ENCODE measurements at places on chromosomes 7 and 10.

- no peak for DNase-seq
These were observed 30.3 kb downstream of the SKIDA1 start for GRCh38 chr10:21495002-21495751.

GRCh38 chr7:104106108-104106905 is 101.5 kb downstream of the ORC5 start:
- DNase-seq, result no peak

- DNase-seq, result no peak
These were observed 83.5 kb downstream of the MYL10 start for GRCh38 chr7:101545441-101546190.

- no peak for DNase-seq
These were observed 50.8 kb upstream of the BTRC start for GRCh38 chr10:101303087-101303703.

- no peak for DNase-seq
These were observed 20.9 kb downstream of the WBP1L start for GRCh38 chr10:102764470-102765161.

DNA sequence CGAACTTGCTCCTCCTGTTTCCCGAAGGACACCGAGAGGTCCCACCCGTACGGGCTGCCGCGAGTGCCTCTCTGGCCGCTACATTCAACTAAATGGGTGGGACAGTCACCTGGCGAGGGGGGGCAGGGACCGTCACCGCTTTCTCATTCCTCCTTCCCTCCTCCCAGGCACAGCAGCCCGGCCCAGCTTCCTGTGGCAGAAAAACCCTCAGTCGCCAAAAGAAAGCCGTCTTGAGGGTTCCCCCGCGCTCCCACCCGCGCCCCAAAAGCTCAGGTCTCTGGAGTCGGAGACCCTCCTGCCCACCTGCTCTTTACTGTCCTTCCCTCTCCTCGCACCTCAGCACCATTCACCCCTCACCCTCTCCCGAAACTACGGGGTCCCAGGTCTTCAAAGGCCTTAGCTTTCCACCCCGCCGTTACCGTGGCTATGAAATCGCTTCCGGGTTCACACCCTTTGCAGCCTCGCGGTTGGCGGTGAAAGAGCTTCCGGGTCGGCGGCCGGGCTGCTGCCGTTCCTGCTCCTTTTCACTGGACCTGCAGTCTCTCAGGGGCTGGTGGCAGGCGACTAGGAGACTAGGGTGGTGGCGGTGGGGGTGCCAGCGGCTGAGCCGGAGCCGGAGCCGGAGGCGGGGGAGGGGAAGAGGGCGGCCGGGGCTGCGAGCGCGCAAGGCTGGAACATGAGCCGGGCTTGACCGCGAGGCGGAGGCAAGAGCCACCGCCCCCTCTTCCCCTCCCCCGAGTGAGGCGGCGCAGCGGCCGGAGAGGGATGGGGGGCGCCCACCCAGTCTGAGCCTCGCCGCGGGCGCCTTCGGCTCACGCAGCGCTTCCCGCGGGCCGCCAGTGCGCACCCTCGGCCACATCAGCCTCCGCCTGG is at the start of the genes ANKIB1 and KRIT1:
TSS of gene ANKIB1 (plus strand) at position 488 of the 873 bp plus-strand sequence. CDS start 49,005 bp downstream, outside the sequence.
TSS of gene KRIT1 (minus strand) at position 428 of the 873 bp plus-strand sequence. CDS start 3,779 bp downstream, outside the sequence.
- DNase-seq, result peak; percentile 89

DNA sequence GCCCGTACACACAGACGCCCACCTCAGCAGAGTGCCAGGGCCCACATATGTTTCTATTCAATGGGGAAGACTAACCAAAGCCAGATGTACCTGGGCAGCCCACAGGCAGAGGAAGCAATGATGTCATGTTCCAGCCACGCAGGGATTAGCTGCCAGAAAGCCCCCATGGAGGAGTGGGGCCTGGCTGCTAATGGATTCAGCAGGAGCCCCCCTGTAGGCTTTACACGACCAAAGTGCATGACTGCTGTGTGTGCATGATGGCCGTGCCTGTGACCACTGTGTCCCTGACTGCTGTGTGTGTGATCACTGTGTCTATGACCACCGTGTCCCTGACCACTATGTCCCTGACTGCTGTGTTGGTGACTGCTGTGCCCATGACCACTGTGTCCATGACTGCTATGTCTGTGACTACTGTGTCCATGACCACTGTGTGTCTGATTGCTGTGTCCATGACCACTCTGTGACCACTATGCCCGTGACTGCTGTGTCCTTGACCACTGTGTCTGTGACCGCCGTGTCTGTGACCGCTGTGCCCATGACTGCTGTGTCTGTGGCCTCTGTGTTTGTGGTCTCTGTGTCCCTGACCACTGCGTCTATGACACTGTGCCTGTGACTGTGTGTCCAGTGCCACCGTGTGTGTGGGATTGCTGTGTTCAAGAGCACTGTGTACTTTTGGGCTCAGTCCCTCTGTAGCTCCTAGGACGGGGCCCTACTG is 409.3 kb downstream of the RPS24 start:
- no peak for DNase-seq

DNA sequence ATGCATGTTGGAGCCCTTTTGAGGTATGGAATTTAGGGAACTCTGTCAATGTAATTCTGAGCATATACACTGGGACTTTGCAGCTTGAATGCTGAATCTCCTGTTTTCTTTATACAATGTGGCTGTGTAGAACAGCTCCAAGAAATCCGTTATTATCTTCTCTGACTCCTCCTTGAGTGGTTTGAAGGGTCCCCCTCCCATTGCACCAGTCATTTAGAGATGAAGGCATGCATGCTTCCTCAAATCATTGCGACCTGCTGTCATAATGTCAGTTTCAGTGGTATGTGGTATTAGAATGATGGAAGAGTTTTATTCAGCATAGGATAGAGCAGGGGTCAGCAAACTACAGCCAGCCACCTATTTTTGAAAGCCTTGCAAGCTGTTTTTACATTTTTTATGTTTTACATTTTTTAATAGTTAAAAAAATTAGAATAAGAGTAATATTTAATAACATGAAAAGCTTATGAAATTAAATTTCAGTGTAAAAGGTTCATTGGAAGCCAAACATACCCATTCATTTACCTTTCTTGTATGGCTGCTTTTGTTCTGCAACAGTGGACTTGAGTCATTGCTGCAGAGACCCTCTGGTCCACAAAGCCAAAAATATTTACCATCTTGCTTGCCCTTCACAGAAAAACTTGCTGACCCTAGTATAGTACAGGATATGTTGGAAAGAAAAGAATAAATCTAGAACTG is 8.1 kb downstream of the STK17A start:
- no peak for DNase-seq

- no peak for DNase-seq
These were observed 20.9 kb downstream of the MAP3K8 start for GRCh38 chr10:30454744-30455510.

- DNase-seq, result peak; percentile 30
These were observed 11.9 kb downstream of the TMEM106B start for GRCh38 chr7:12222889-12223579.

- DNase-seq, result no peak
These were observed 78.7 kb upstream of the ABI1 start for GRCh38 chr10:26939290-26939961.

GRCh38 chr10:14074062-14074884 is 256.5 kb downstream of the FRMD4A start:
- DNase-seq, result no peak

DNA sequence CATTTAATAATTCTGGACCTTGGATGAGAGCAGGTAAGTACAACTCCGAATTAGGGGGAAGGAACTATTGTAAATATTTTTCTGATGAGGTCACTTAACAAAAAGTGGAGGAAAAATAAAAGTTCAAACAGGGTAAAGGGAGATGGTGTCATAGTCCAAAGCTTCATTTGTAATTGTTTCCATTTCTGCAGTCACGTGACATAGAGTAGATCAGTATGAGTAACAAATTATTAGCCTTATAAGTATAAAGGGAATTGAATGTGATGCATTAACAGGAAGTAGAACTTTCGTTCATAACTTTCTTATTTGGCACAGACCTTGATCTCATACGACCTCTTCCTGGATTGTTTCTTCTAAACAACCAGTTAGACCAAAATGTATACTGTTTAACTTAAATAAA is 347.2 kb upstream of the TPK1 start:
- no peak for DNase-seq

DNA sequence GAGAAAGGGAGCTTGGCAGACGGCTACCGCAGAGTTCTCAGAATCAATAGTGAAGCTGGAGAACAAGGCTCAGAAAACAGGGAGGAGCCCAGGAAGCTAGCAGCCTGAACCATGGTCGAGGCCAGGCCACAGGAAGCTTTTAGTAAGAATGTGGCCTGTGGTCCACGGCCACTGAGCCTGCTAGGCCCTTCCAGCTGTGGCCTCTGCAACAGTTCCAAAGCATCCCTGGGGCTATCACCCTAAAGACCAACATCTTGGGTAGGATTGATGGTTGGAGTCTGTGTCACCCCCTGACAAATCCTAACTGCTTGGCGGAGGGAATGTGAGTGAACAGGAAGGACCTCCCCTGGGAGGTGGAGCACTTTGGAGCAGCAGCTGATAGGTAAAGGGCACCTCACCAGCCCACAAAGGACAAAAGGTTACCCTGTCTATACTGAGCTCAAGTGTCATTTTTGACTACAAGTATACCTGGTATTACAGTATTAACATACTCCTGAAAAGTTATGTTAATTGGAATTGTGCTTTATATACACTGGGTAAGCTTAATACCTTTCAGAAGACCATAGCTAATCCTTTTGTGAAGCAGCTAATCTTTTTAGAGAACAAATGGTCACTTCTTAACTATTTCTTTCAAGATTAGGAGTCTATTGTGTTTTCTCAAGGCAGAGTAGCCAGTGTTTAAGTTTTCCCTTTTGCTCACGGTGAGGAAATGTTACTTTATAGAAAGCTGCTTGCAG is 18.7 kb downstream of the PTPRE start:
- no peak for DNase-seq

GRCh38 chr7:149662591-149663095 is 110.7 kb downstream of the ZNF467 start:
- peak; percentile 59 for DNase-seq

- DNase-seq, result no peak
These were observed 92.4 kb downstream of the SEMA3A start for GRCh38 chr7:84102213-84102612.

- no peak for DNase-seq
These were observed at the start of gene ELFN1 for GRCh38 chr7:1669954-1670893. TSS of gene ELFN1 (plus strand) at chr7:1670277. CDS start at chr7:1744597, 74,320 bp downstream.

DNA sequence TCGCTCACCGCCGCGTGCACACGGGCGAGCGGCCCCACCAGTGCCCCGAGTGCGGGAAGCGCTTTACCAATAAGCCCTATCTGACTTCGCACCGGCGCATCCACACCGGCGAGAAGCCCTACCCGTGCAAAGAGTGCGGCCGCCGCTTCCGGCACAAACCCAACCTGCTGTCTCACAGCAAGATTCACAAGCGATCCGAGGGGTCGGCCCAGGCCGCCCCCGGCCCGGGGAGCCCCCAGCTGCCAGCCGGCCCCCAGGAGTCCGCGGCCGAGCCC is 3.3 kb downstream of the REPIN1 start:
- no peak for DNase-seq

DNA sequence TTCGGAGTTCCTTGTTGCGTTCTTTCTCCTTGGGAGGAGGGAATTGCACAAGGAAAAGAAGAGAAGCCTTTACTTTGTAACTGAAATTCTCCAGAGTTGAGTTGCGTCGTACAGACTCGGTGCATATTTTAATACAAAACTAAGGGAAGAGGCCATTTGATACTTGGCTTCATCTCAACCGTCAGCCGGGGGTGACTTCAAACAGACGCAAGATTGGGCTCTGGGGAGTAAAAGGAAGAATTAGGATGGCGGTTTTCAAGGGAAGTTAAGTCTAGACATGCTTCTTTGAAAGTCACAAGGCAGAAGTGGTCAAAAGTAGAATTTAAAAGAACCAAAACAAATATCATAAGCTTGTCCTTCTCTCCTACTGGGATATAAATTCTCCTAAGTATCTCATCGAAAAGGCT is 1.6 kb downstream of the PRR15 start:
- no peak for DNase-seq

- no peak for DNase-seq
These were observed 100.1 kb upstream of the STK17A start for GRCh38 chr7:43482679-43483252.

- DNase-seq, result no peak
These were observed 131.6 kb downstream of the ACTR3B start for GRCh38 chr7:152891160-152891621.

- DNase-seq, result no peak
These were observed 345.1 kb downstream of the ARL4A start for GRCh38 chr7:13032576-13032975.

GRCh38 chr10:84567133-84567532 is 238.7 kb downstream of the CCSER2 start:
- DNase-seq, result no peak

DNA sequence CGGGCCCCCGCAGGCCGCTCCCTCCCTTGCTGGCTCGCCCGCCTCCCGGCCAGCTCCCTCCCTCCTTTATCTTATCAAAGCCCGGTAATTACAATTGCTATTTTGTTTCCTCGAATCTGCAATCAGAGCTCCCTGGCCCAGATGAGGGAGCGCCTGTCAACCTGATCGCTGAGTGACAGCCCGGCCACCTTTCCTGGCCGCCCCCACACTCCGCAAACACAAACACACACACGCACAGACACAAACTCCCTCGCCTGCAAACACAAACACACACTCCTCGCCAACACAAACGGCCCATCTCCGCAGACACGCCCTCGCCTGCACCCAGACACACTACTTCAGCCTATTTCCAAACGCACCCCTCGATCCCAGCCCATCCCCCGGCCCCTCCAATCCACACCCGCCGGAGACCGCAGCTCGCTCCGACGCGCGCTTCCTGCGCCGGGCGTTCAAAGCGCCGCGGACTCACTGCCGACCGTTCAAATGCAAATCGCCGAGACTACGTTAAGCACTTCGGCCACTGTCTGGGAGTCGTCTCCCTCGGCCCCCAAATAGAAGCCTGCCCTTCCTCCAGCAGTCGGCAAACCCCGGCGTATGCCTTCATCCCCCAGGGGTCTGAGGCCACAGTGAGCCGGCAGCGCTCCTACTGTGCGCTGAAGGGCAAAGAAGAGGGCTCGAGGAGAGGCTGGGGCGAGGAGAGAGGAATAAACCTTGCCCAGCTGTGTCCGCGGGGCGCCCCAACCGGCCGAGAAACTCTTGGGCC is 3.0 kb upstream of the FGF8 start:
- DNase-seq, result peak; percentile 12

DNA sequence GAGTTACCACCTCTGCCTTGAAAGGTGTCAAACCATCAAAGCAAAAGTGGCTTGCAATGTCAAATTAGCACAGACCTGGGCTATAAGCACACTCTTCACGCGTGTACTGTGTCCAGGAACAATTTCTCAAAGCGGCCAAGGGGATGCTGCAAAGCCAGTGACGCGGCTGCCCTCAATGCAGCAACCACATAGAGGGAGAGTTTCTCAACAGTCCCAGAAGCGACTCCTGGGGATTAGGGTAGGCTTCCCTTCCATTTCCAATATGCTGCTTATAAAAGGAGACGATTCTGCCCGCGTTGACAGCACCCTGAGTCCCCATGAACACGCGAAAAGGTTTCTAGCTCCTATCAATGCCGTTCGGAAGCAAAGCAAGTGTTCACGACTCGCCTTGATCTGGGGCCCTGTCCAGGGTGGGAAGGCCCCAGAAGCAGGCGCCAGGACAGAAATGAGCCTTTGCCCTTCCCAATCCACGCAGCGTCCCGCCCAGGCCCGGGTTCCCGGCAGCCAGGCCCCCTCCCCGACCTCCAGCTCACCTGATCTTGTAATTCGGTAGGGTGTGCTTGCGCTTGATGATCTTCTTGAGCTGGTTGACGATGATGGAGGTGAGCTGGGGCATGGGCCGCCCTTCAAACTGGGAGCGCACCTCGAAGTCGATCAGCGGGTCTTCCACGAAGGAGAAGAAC is 1.3 kb downstream of the PDZD8 start:
- DNase-seq, result peak; percentile 59
